ENCODE measurements at places on chromosomes 7 and 10.

DNA sequence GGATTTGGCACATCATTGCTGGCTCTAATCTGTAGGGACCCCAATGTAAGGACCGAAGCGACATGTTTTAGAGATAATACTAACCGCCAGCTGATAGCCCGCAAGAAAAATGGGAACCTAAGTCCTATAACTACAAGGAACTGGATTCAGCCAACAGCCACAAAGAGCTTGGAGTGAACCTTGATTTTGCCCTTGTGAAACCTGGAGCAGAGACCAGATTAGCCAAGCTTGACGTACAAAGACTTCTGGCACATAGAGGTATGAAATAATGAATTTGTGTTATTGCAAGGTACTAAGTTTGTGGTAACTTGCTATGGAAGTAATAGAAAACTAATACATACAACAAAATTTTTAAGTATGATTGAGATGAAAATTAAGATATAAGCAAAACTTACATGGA is 246.9 kb downstream of the AGMO start:
- DNase-seq, result no peak

GRCh38 chr10:297567-297966 is 162.3 kb downstream of the ZMYND11 start:
- DNase-seq, result no peak

- DNase-seq, result no peak
Measured at GRCh38 chr10:130930821-130931220, 380.7 kb downstream of the TCERG1L start.

DNA sequence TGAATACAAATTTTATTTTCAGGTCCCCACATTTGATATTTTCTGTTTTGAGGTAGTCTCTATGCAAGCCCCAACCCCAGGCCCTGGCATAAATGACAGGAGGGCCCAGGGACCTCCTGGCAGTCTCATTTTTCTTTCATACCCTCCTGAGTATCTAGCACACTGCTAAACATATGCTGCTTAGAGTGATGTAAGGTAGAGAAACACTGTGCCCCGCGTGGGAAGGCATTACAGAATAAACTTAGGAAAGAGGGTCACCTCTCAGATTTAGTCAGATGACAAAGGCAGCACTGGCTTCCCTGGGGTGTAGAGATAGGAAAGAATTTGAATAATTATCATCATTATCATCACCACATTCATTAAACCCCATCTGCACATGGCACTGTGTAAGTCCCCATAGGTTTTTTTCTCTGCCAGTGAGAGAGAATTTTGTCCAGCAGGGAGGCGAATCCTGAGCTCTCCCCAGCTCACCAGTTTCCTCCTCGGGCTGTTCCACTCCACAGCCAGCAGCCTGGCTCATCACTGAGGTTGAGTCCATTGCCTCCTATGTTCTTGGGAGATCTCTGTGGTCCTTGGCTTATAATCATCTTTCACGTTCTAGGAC is 507.3 kb upstream of the GALNT17 start:
- no peak for DNase-seq

GRCh38 chr10:124565565-124566221 is 104.1 kb downstream of the LHPP start:
- no peak for DNase-seq

- DNase-seq, result no peak
Measured at GRCh38 chr7:138902161-138902560, 79.0 kb downstream of the KIAA1549 start.

GRCh38 chr7:38773430-38773829 is 135.6 kb downstream of the VPS41 start:
- no peak for DNase-seq

DNA sequence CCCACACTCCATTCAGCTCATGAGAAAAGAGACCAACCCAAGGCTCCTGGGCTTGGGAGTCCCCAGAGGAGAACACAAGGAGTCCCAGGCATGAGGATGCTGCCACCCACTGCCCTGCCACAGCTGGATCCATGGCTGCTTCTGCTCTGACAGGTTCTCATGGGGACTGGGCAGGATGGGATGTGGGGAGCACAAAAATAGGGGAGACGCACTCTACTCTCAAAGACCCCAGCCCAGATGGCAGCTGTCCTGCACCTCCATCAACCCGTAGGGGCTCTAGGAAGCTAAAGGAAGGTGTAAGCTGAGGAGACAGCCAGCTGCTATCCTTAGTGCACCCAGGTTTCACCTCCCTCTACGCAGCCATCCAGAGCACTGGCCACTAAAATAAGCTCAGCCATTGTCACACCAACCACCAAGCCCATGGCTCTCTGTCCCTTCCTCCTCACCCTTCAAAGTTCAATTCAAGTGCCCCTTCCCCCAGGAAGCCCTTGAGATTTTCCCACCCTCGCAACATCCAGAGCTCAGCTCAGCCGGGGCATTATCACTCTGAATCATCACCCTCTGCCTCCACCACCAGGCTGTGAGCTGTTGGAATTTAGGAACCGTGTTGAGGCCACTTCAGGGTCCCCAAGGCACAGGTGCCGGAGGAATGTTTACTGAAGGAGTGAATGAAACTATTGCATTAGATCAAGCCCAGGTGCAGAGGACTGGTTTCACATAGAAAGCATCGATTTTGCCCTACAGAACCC is 142.1 kb downstream of the GRID1 start:
- DNase-seq, result no peak

DNA sequence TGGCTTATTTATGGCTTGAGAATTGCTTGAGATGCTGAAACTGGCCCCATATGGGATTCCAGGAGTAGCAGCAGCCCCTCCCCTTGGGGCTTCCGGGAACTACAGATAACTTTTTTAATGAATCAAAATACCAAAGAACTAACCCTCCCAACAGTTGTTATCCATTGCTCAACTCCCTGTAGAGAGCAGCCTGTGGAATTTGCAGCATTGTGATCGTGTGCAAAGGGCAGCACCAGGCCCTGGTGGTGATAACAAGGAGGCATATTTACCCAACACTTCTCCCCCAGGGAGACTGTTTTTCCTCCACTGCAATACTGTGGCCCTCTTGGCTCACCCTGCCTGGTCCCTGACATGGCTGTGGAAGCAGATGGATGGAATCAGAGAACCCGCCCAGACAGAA is 196.2 kb downstream of the PLXNA4 start:
- DNase-seq, result no peak

- DNase-seq, result no peak
Measured at GRCh38 chr10:100802607-100803006, 57.2 kb downstream of the PAX2 start.

DNA sequence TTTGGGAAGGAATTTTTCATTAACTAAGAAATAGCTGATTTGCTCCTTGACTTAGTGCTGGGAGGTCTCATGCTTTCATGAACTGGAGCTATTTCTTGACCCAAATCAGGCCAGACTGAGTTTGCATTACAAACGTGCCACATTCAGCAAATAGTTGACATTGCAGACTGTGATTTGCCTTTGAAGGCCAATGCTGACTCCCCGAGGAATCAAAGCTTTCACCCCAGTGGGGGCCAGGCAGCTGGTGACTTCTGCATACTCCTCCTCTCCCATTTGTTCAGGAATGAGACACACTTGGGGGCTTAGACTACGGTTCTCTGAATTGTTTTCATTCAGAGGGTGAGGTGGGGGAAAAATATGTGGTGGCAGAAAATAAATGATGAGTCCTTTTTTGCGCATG is 111.0 kb upstream of the JAZF1 start:
- DNase-seq, result no peak

- no peak for DNase-seq
Measured at GRCh38 chr7:43701500-43701854, 27.8 kb downstream of the COA1 start.

DNA sequence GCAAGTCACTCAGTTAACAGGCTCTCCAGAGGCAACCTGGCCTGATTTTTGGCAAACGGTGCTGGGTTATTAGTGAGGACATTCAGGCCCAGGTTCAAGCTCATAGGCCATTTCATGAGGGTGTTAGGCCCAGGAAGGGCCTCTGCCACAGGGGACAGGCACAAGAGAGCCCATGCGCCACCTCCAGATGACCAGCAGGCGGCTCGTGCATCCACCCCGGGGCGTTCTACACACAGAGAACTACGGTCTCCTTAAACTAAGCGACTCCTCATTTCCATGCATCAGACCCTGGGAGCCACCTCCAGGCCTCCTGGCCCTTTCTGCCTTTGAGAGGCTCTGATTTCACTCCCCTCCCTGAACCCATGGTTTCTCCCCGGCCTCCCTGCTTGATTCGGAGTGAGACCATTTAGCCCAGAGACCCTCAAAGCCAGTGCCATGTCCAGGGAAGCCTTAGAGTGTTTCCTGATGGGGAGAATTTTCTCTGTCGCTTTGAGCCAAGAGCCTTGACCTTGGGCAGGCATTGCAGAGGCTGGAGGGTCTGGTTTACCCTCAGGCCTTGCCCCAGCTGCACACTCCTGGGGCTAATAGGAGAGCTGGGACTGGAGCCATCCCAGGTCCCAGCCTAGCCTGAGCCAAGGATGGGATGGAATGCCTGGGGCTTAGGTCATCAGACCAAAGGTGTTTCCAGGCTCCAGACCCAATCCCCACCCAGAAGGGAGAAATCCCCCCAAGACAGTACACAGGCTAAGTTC is 188.0 kb downstream of the GRID1 start:
- DNase-seq, result no peak

DNA sequence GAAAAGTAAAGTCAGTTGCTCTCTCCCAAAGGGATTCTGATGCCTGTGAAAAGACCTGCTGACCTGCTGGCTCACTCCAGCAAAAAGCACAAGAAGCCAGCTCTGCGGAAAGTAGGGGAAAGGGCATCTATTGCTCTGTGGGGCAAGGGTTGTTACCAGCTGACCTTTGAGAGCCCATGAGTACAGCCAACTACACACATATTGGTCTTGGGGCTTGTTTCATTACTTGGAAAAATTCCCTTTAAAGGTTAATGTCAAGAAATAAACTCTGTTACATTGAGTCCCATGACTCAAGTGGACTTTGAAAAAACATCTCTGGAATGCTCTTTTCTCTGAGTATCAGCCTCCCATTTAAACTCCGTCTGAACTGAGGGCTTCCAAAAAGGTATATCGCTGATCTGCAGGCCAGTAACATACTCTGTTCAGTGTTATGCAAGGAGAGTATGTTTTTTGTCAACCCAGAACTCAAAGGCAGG is 53.2 kb downstream of the PANK1 start:
- DNase-seq, result no peak

DNA sequence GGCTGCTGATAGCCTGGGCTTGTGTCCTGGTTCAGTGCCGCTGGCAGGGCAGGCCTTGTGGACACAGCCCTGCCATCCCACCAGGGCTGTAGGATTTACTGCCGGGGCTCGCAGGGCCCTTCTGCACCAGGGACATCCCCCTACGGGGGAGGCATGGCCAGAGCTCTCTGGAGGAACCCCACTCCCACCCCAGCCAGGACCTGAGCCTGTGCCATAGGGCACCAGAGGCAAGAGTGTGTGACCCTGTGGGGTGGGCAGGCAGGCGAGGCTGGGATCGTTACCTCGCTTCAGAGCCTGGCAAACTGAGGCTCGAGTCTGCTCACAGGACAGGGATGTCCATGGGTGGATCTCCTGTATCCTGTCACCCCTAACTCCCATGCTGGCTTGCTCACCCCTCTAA is 2.6 kb downstream of the LDB3 start:
- no peak for DNase-seq

GRCh38 chr10:113273181-113274163 is 279.4 kb upstream of the HABP2 start:
- DNase-seq, result no peak

DNA sequence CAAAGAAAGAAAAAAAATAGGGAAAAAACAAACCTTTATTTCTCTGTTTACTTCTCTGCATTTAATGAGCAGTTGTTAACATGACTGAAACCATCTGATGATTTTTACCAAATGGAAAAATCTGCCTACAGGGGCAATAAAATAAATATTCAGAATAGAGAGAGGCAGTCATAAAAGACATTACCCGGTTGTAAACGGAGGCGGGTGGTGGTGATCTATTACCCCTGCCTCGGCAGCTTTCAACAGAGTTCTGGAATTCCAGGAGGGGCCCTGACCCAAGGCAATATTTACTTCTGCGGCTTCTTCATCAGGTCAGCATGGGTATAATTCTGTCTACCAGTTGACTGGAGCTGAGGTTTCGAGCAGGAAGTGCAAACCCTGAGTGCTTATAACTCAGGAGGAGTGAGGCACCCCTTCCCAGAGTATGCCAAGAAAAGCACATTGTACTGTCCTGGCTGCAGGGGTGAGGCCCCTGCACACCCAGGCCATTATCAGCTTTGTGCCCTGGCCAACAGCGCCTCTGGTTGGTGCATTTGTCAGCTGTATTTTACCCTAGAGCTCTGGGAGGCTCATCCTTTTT is 8.2 kb upstream of the CXCL12 start:
- no peak for DNase-seq

- no peak for DNase-seq
Measured at GRCh38 chr7:33901199-33901598, 4.1 kb upstream of the BMPER start.

- DNase-seq, result peak; percentile 97
Measured at GRCh38 chr7:105896407-105896911, 20.1 kb upstream of the ATXN7L1 start.

GRCh38 chr7:50266635-50267386 is 37.7 kb upstream of the IKZF1 start:
- DNase-seq, result no peak

DNA sequence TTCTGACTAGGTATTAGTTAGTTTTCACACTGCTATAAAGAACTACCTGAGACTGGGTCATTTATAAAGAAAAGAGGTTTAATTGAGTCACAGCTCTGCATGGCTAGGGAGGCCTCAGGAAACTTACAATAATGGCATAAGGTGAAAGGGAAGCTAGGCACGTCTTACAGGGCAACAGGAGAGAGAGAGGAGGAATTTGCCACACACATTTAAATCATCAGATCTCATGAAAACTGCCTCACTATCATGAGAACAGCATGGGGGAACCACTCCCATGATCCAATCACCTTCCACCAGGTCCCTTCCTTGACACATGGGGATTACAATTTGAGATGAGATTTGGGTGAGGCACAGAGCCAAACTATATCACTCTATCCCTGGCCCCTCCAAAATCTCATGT is 40.6 kb upstream of the ZMYND11 start:
- DNase-seq, result no peak

DNA sequence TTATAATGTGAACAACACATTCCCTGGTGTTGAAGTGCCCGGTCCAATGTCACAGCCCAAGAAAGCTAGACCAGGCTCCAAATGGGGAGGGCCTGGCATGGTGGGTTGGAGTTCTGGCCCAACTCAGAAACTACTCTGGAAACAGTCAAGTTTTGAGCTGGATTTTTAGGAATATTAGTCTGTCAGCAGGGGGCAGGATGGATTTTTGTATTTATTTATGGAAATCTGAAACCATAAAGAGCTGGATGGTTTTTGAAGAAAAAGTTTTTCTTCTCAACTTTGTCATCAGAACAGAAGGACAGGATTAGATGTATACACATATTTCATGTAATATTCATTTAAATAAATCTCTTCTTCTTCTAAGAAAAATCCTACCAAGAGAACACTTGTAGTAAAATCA is 97.5 kb downstream of the POU6F2 start:
- DNase-seq, result no peak

GRCh38 chr10:22303461-22303860 is 12.7 kb upstream of the COMMD3 start:
- no peak for DNase-seq

GRCh38 chr10:82068501-82068900 is 193.5 kb downstream of the NRG3 start:
- no peak for DNase-seq

- no peak for DNase-seq
Measured at GRCh38 chr7:20030417-20030816, 186.8 kb downstream of the MACC1 start.

All from NCI-H1694 (cell line).